ENCODE measurements at places on chromosomes 11 and 22.

GRCh38 chr22:26610072-26610958, 7.5 kb downstream of the CRYBB1 start:
- DNase-seq: no peak

GRCh38 chr22:32846780-32847491, 45.4 kb downstream of the TIMP3 start:
- no peak for DNase-seq

- no peak for DNase-seq
These were observed 47.1 kb upstream of the WNT11 start for GRCh38 chr11:76253416-76253815.

GRCh38 chr11:45662665-45663485, 2.5 kb downstream of the CHST1 start:
- no peak for DNase-seq

DNA sequence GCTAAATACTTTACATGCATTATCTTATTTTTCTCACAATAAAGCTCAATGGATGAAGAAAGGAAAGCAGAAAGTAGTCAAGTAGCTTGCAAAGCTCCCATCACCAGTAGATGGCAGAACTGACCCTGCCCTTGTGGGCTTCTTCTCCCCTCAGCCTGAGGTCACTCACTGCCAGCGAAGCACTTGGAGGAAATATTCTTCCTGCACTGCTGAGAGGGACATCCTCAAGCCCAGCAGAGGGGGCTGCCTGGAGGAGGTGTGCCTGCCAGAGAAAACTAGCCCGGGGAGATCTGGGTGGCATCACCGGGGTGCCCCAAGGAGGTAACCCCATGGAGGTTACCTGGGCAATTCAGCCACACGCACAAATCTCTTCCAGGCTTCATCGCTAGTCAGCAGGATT, 6.6 kb downstream of the APOL4 start:
- DNase-seq: peak; percentile 11

- no peak for DNase-seq
These were observed 56.7 kb downstream of the PPP6R2 start for GRCh38 chr22:50399751-50400331.

DNA sequence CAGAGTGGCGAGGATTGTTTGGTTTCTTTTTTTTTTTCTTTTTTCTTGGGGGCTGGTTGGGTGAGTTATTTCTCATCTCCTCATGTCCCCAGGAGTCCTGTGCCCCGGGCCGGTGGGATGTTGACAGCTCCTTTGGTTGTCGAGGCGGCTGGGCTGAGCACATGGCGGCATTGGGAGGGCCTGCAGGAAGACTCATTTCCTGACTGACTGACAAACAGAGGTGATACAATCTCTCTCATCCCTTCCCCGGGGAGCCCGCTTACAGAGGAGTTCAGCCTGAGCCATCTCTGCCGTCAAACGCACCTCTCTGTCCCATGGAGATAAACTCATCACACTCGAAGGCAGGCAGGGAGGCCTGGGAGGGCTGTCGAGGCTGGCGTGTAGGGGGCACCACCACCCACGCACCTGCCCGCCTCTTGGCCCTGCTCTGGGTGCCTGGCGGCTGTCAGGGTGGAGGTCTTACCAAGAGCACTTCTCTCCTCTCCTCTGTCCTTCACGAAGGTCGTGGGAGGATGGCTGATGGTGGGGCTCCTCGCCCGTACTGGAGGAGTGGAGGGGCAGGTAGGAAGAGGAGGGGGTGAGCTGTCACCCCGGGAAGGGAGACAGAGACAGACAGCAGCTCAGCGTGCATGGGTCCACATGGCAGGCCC, 60.0 kb upstream of the NECTIN1 start:
- DNase-seq: no peak

DNA sequence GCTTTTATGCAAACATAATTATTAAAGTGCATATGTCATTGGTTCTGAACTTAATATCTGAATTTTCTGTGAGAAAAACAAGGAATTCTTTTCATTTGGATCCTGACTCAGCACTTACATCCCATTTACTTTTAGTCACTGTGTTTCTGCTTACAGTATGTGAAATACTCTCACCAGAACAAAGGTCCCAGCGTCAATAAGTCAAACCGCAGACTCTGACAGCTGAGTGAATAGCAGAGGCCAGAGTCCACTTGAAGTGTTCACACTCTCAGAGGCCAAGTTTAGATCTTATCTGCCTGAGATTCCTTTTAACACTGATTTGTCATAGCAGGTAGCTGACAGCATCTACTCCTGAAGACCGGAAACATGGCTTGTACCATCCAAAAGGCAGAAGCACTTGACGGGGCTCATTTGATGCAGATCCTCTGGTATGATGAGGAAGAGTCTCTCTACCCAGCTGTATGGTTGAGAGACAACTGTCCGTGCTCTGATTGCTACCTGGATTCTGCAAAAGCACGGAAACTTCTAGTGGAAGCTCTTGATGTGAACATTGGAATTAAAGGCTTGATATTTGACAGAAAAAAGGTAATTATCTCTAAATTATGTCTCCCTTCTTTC, 14.6 kb downstream of the BBOX1 start:
- no peak for DNase-seq

DNA sequence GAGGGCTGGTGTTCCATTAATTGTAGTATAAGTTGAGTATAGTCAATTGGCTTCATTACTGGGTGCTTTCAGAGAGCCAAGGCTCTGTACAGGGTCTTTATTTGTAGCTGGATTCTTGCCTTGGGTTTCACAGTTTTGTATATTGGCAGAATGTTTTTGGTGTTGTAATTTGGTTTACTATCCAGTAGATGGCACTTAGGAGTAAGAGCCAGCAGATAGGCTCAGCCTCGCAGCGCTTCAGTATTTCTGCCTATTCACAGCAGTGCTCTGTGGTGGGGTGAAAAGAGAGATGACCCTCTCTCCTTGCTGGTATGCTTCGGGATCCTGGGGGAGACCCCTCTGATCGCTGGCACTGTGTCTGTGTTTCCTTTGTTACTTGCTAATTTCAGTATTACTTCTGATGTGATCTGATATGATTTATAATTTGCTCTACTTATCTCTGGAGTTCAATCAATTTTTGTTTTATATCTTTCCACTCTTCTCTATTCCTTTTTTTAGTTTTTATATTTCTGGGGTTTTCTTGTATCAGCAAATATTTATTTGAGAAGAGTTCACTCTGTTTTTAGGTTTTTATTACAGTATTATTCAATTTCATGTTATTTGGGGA, 52.2 kb downstream of the ANO5 start:
- DNase-seq: no peak
